Activated CD4-positive, CD25-positive, alpha-beta regulatory T cell (primary cell): ENCODE measurements at places on chromosomes 1 and 21.

DNA sequence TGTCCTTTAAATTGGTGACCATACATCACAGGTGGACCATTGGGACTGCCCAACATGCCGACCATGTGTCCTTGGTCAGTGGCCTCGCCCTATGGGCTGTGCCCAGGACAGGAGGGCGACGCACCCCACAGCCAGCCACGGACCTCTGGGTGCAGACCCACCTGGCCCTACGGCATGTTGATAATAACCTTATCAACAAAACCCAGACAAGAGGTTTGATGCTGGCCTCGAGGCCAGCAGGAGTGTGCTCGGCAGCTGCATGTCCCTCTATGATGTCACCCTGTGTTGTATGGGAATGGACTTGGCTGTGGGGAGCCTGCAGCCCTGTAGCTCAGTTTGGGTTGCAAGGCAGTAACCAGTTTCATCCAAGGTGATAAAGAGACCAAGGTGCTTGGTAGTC is 32.1 kb downstream of the SLC37A1 start:
- DNase-seq, result no peak

DNA sequence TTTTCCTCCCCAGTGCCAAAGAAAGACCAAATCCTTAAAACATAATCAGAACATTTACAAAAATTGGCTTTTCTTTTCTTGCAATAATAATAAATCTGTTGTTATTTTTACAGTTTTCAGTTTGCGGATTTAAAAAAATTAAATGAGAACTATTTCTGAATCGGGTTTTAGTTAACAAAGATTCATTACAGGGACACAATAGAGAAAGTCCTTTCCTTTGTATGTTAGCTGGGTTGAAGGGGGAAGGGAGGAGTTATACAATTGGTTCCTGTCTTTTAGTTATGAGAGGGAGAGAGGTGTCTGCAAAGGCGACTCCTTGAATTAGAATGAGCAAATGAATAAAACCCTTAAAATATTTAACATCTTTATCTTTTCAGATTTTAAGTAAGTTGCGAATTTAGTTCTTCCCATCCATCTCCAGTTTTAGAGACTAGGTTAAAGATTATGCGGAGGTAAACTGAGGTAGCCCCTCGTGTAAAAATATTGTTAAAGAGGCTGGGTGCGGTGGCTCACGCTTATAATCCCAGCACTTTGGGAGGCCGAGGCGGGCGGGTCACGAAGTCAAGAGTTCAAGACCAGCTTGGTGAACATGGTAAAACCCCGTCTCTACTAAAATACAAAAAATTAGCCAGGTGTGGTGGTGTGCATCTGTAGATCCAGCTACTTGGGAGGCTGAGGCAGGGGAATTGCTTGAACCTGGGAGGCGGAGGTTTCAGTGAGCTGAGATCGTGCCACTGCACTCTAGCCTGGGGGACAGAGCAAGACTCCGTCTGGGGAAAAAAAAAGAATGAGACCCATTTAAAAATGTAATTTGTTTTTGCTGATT is 3.9 kb downstream of the SPEN start:
- DNase-seq, result no peak

DNA sequence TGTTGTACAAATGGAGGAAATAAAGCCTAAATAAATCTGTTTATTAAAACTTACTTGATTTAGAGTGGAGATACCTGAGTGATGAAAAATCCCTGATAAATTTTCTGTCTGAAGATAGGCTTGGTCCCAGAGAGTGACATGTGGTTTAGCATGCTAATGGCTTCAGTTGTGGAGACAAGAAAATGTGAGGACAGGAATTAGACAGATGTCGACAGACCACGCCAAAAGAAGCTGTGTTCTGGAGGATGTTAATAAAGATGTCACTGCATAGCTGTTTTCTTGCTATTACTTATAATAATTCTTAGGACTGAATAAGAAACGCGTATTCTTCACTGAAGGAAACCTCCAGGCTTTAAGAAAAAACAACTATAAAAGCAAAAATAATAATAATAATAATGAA is 154.9 kb downstream of the OLFM3 start:
- DNase-seq, result no peak

DNA sequence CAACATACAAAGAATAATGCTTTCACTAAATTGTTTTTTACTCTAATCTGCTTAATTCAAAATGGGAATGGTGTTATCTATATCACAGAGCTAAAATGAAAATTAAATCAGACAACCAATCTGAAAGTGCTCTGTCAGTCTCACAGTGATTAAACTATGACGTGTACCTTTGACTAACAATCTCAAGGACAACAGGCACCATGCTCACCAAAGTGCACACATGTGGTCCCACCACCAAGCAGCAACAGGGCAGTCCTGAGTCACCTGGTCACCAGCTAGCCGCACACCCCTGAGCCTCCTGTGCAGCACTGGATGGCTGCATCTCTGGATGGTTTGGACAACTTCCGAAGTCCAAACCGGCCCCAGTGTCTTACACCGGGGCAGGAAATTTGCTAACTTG is 54.5 kb upstream of the NADK start:
- DNase-seq, result no peak

GRCh38 chr1:93722081-93723031 is 40.7 kb upstream of the BCAR3 start:
- DNase-seq, result no peak

- no peak for DNase-seq
These were observed 977 bp downstream of the LCA5L start for GRCh38 chr21:39444421-39445180.
